ENCODE measurements at places on chromosomes 7 and 10. TPM values are rescaled to one million over a fixed set of nuclear protein-coding genes. Genes with fewer than 3 reads are reported as not detected.

IFIT3 gene
- 10.3 TPM for total RNA-seq

NOLC1 gene
- total RNA-seq = 46.1 TPM

CYP3A7 gene
- not detected for total RNA-seq

ANKRD22 gene
- not detected for total RNA-seq

CALML3 gene
- total RNA-seq = not detected

DNA sequence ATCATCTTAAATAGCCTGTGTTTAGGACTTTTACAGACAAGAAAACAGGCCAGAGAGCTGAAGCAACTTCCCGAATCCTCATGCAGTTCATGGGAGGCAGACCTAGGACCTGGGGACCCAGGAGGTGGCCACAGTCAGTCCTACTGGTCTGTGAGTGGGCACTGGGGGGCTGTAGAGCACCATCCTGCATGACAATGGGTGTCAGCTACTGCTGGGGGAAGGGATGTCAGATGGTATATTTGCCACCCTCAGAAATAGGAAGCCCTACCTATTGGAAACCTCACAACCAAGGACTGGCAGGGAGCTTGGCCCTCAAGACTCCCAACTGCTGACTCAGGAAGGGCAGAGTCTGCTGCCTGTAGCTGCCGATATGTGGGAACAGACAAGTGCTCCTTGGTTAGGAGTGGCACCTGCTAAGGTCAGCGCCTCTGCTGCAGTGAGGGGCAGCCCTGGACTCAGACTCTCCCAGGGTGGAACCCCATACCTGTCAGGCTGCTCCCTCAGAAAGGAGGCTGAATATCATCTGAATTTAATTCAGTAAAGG lies 29.7 kb downstream of the OGDH start:
- H3K4me3 ChIP-seq = peak overlapping the region; percentile 50
- H3K36me3 ChIP-seq = peaks cover 9% of the 10 kb centered on the region
- DNase-seq = no peak
- no peaks in the 10 kb centered on the region for H3K27me3 ChIP-seq
- peak overlapping the region; percentile 92 for H3K27ac ChIP-seq

DNA sequence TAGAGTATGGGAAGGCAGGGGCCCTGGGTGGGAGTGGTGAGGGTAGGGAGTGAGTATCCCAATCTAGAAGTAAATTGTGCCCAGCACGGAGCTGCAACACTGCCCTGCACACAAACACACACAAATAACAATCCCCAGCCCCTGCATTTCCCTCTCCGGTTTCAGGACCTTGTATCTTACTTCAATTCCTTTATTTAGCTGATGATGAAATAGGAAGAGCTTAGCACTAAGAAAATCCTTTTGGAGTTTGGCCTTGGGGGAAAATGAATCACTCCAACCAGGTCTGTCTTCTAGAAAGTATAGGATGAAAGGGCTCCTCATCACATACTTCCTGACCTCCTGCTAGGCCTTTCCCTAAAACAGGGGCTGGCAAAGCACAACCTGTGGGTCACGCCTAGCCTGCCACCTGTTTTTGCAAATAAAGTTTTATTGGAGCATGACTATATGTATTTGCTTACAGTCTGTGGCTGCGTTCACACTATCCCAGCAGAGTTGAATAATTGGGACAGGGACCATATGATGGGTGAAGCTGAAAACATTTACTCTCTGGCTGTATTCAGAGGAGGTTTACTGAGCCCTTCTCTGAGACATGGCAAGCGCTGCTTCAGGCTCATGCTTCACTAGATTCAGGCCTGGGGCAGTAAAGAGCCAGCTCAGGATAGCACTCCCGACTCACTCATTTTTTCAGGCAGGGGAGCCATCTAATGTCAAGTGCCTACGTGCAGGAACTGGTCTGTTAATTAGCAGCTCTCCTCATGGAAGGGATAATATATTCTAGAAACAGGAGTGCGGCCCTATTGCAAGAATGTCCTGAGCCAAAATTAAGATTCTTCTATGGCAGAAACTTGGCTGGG lies 111.0 kb downstream of the EGFR start:
- no peaks in the 10 kb centered on the region for H3K36me3 ChIP-seq
- peaks cover 61% of the 10 kb centered on the region for H3K27me3 ChIP-seq
- no peak for DNase-seq
- peaks cover 8% of the 10 kb centered on the region for H3K4me1 ChIP-seq
- H3K4me3 ChIP-seq = no peak overlapping the region

- no peaks in the 10 kb centered on the region for H3K36me3 ChIP-seq
- DNase-seq = no peak
- no peaks in the 10 kb centered on the region for H3K27me3 ChIP-seq
- no peak overlapping the region for H3K27ac ChIP-seq
- H3K4me3 ChIP-seq = no peak overlapping the region
- H3K4me1 ChIP-seq = peaks cover 3% of the 10 kb centered on the region
Measured at GRCh38 chr10:35000936-35001335, 89.2 kb downstream of the CUL2 start.

GRCh38 chr10:100800931-100801330 lies 55.5 kb downstream of the PAX2 start:
- peaks cover 13% of the 10 kb centered on the region for H3K36me3 ChIP-seq
- no peak for DNase-seq
- no peak overlapping the region for H3K4me3 ChIP-seq

DNA sequence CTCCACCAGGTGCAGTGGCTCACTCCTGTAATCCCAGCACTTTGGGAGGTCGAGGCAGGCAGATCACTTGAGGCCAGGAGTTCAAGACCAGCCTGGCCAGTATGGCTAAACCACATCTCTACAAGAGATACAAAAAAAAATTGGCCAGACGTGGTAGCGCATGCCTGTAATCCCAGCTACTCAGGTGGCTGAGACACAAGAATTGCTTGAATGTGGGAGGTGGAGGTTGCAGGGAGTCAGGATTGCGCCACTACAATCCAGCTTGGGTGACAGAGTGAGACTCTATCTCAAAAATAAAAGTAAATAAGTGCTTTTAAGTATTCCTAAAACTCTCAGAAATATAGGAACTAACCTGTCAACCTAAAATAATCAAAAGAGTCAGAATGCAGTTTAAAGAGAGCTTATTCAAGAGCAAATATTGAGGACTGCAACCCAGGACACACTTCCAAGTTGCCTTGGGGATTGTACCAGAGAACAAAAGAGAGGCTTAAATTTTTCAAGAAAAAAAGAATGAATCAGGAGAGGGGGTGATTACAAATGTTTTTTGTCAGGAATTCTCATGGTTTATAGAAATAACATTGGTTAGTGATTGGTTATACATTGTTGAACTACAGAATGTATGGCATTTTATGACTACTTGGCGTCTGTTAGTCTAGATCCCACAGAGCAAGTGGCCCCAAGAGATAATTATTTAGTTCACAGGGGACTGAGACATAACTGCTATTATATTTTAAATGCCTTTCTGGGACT lies 33.2 kb upstream of the PPP1R9A start:
- no peaks in the 10 kb centered on the region for H3K36me3 ChIP-seq
- no peaks in the 10 kb centered on the region for H3K4me1 ChIP-seq
- no peak overlapping the region for H3K27ac ChIP-seq
- H3K4me3 ChIP-seq = no peak overlapping the region

DNA sequence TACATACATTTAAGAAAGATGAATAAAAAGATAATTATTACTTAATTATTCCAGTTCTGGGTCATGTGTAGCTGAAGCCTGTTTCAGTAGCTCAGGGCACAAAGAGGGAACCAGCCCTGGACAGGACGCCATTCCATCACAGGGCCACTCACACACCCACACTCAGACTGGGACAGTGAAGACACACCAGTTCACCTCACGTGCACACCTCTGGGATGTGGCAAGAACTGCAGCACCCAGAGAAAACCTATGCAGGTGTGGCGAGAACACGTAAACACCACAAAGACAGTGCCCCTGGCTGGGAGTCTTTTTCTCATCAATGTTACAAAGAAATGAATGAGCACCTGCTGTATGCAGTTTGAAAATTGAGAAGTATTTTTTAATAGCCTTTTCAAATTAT lies 1.6 kb upstream of the IDI1 start:
- H3K4me1 ChIP-seq = peaks cover 33% of the 10 kb centered on the region
- peak overlapping the region; percentile 97 for H3K27ac ChIP-seq
- H3K4me3 ChIP-seq = peak overlapping the region; percentile 94
- no peak for DNase-seq

DNA sequence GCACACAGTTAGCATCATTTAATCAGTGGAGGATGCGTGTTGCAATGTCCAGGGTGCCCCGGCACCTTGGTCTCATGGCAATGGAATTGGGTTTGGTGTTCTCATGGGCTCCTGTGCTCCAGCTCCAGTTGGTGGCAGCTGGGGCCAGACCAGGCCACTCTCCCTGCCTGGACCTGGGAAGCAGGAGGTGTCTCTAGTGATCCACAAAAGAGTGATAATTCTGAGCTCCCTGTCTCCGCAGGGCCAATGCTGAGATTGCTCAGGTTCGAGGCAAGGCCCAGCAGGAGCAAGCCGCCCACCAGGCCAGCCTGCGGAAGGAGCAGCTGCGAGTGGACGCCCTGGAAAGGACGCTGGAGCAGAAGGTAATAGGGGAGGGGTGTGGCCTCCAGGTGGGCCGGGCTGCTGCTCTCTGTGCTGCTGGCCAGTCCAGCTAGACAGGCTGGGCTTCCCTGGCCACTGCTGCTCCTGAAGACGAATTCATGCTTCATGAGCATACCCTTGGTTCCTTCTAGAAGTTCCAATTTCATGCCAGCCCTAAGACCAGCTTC lies 21.7 kb upstream of the BTBD16 start:
- no peak for DNase-seq
- H3K36me3 ChIP-seq = no peaks in the 10 kb centered on the region
- H3K4me1 ChIP-seq = no peaks in the 10 kb centered on the region
- H3K27ac ChIP-seq = no peak overlapping the region
- no peak overlapping the region for H3K4me3 ChIP-seq

DNA sequence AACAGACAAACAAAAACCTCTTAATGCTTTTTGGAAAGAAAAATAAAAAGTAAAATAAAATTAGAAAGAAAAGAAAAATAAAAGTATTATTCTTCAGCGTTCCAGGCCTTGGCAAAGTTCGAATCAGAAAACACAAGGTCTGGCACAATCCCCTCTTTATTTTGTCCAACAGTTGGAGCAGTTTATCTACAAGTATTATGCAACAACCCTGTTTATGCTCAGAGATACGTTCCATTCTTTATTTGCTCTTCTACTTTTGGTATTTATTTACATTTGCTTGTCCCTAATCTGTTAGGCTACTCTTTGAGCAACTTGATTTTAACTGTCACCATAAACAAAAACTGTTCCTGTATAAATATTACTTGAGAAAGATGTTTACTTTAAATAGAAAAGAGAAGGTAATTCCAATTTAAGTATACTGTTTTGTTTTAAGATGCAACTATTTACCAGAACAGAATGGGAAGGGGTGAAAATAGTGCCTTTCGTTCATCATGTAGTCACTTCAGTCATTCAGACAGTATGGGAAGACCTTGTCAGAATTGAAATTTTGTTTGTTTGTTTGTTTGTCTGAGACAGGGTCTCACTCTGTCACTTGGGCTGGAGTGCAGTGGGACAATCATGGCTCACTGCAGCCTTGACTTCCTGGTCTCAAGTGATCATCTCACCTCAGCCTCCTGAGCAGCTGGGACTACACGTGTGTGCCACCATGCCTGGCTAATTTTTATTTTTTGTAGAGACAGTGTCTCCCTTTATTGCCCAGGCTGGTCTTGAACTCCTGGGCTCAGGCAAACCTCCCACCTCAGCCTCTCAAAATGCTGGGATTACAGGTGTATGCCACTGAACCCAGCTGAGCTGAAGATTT lies 5.7 kb downstream of the PDK4 start:
- H3K4me3 ChIP-seq = no peak overlapping the region
- H3K27ac ChIP-seq = no peak overlapping the region
- peaks cover 9% of the 10 kb centered on the region for H3K27me3 ChIP-seq
- H3K4me1 ChIP-seq = no peaks in the 10 kb centered on the region
- DNase-seq = no peak

- H3K27ac ChIP-seq = peak overlapping the region; percentile 74
- DNase-seq = no peak
- peaks cover 5% of the 10 kb centered on the region for H3K36me3 ChIP-seq
- H3K27me3 ChIP-seq = no peaks in the 10 kb centered on the region
- peaks cover 22% of the 10 kb centered on the region for H3K4me1 ChIP-seq
- peak overlapping the region; percentile 62 for H3K4me3 ChIP-seq
Measured at GRCh38 chr10:132232023-132232951, 45.5 kb downstream of the DPYSL4 start.

Measured in T-helper 17 cell (primary cell).